ENCODE measurements at places on chromosomes 6 and 20.

- DNase-seq, result no peak
These were observed 23.6 kb upstream of the FBXL4 start for GRCh38 chr6:98971303-98971702.

- no peak for DNase-seq
These were observed 789.5 kb downstream of the DHX35 start for GRCh38 chr20:39751557-39752137.

GRCh38 chr6:148460876-148461646 is 118.4 kb downstream of the SASH1 start:
- DNase-seq, result no peak

DNA sequence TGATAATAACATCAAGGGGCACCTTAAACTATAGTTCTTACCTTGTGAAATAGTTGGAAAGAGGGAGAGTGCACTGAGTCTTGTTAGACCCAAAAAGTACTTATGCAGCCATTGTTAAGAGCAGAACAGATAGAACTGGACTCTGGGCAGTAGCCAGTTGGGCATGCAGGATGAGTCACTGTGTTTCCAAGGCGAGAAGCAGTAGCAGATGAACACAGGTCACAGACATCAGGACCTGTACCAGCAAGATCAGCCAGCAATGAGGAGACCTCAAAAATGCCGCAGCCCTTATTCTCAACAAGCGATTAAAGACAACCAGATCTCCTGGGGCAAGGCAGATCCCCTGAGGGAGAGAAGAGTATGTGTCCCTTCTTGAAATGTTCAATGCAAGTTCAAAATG is 79.0 kb downstream of the SAMD3 start:
- DNase-seq, result no peak

DNA sequence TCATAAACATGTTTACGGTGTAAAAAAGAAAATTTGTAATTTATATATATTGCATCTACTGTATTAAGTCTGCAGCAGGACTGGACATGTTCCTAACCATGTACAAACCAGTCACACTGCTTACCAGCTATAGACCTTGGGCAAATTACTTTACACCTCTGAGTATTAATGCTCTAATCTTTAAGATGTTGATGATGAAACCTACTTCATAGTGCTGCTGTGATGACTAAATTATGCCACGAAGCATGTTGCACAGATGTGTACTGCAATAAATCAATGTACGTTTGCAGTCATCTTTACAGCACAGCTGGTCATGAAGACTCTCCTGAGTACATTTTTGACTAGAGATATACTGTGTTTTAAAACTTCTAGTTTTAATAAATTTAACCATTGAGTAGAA is 42.6 kb downstream of the PRKN start:
- peak; percentile 8 for DNase-seq

- no peak for DNase-seq
These were observed 175.8 kb upstream of the LRFN2 start for GRCh38 chr6:40762981-40763380.

DNA sequence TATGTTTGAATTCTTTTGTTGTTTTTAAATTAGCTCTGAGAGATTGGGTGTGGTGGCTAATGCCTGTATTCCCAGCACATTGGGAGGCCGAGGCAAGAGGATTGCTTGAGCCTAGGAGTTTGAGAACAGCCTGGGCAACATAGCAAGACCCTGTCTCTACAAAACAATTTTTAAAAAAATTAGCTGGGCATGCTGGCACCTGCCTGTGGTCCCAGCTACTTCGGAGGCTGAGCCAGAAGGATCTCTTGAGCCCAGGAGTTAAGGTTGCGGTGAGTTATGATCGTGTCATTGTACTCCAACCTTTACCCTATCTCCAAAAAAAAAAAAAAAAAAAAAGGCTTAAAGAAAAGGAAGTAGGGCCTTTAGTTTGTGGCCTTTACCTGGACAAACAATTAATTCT is 22.9 kb downstream of the DHX35 start:
- no peak for DNase-seq

DNA sequence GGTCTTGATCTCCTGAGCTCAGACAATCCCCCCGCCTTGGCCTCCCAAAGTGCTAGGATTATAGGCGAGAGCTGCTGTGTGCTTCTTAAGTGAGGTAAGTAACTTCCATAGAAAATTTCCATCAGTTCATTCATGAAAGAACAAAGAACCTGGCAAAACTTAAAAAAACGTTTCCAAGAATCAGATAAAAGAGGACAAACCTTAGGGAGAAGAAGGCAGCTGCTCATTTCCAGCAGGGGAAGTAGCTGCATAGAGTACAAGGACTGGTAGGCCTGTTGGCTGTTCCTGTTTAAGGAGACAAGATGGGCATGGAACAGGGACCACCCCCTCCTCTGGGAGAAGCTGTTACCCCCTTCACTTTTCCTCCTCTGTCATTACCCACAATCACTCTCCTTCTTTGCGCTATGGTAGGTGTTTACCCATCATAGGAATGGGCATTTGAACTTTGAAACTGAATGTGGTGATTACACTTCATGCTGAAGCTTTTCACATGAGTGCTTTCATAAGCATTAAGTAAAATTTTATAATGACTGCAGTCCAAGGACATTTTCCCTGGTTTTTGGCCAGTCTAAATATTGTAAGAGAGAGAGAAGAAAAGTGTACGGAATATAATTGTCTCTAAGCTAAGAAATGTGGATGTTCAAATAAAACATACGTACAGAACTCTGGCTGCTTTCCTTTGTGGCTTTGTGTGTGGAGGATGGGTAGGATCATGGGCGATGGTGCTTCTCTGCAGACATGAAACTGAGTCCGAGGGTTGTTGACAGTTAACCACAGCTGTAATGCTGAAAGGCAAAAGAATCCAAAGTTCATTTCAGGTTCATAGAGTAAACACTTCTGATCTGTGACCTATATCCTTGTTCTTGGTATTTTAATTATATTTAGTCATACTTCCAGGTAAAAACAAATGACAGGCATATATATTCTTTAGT is 56.4 kb downstream of the CCN2 start:
- no peak for DNase-seq

- DNase-seq, result no peak
These were observed 20.4 kb upstream of the FOXF2 start for GRCh38 chr6:1368940-1369339.

DNA sequence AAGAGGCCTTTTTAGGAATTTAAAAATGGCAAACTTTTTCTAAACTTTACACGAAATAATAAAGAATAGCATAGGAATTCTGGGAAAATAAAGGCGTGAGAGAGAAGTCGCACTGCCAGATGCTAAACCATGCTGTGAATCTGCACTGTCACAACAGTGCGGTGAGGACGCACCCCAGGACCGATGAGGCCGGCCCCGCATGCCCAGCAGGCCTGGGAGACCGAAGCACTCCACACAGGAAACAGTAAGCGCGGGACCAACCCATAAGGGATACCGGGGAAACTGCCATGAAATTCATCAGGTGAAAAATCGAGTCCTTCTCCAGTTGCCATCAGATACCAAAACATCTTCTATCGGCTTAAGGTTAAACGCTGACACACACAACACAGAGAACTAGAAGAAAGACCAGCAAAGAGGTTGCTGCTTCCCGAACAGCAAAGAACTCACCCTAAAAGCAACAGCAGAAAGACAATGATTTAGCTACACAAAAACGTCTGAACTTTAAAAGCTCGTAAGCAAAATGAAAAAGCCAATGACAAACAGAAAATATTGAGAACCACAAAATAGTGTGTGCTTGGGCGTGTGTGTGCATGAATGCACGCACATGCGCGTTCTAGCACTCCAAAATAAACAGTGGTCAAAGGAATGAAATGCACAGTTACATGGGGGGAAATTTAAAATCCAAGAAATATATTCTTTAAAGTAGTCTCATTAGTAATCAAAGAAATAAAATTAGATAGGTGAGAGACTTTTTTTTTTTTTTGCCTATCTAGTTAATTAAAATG is 15.4 kb downstream of the RAMACL start:
- DNase-seq, result no peak

- no peak for DNase-seq
These were observed 154.8 kb upstream of the KCNQ5 start for GRCh38 chr6:72466971-72467566.

DNA sequence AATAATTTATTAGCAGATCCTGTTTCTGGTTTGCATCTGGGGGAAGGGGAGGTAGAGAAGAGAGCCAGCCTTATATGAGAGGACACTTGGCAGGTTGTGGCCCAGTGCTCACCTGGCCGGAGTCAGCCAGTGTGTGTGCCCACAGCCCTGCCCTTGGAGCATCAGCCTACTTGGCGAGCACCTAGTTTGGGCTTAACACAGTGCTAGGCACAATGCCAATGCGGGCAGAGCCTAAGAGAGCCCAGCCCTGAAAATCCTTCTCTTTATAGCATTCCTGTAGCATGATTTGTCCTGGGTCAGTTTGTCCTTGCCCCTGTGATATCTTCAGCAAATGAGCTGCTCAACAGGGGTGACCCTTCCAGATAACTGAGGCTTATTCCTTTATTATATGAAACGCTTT is 73.0 kb downstream of the SLX4IP start:
- no peak for DNase-seq

GRCh38 chr20:819680-820322 is 13.7 kb upstream of the FAM110A start:
- DNase-seq, result no peak

DNA sequence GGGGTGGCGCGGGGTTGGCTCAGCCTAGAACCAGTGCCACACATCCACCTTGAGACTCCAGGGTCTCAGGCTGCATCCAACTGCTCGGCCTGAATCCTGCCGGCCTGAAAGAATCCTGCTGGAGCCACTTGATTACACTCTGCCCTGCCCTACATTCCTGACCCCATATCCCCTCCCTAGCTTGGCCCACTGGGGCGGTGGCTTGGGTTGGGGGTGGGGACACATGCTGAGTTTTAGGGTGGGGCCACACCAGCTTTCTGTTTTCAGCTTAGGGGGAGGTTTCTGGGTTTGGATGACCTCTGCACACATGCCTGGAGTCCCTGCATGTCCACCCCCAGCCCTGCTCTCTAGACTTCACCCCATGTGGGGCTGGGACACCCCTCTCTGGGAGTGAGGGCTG is 6.8 kb downstream of the ITPR3 start:
- no peak for DNase-seq

Measured in skeletal muscle cell (primary cell).